ENCODE measurements at places on chromosomes 2 and 18.

GRCh38 chr18:50724751-50725151, 95.1 kb downstream of the MRO start:
- DNase-seq = no peak

GRCh38 chr18:13359210-13359609, 140.7 kb downstream of the LDLRAD4 start:
- no peak for DNase-seq

DNA sequence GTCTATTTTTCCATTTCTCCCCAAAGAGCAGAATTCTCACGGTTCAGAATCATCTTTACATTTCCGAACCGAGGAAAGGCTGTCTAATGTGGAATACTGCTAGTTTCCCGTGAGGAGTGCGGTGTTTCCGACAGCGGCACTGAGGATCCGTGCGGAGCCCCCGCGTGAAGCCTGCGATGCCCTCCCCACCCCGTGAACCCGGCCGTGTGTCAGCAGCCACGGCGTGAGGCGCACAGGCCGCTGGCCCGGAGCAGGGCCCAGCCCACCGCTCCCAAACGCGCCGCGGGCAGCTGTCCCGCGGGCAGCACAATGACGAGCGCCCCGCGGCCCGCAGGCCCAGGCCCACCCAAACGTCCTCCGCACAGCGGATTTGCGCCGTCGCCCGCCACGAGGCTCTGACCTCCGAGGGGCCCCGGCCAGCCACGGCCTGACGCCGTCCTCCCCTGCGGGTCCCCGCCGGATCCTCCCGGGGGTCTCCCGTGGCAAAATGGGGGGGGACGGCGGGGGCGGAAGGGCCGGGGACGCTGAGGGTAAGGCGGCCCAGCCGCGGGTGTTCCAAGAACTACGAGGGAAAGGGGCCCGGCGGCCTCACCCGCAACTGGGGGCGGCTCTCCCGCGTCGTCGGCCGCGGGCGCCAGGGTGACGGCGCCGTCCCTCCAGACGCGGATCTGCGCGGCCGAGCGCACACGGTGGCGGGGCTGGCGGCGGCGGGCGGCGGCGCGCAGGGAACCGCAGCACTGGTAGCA, 796 bp downstream of the SPIRE1 start:
- DNase-seq = peak; percentile 1

DNA sequence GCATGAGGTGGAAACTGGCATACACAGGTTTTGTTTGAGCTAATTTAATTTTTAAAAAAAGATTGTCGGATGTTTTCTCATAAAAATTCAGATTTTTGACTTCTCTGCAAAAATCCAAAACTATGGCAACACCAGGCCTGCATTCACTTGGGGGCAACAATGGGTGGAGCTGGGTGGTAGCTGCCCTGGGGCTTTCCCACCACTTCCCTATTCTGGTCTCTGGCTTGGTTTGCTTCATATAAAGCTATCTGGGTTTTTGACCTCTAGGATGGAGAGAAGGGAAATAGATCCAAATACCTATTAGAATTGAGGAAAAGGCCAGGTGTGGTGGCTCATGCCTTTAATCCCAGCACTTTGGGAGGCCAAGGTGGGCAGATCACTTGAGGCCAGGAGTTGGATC, 5.5 kb upstream of the CYP27A1 start:
- DNase-seq = no peak

DNA sequence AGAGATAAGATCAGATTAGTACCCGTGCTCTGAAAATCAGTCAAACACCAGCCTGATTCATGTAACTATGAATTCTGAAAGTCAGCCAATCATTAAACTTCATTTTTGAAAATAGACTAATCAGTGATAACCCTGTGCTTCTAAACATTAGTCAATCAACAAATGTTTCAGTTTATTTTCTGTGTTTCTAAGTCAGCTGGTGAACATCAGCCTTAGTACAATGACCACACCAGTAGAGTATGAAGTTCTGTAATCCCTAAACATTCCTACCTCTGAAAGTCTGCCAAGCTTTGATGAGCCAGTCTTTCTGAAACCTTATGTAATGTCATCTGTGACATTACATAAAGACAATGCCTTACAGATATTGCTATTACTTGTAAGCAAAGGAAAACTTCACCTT, 807.4 kb upstream of the CRIM1 start:
- no peak for DNase-seq

GRCh38 chr2:42859791-42860190, 67.4 kb upstream of the HAAO start:
- DNase-seq = no peak

DNA sequence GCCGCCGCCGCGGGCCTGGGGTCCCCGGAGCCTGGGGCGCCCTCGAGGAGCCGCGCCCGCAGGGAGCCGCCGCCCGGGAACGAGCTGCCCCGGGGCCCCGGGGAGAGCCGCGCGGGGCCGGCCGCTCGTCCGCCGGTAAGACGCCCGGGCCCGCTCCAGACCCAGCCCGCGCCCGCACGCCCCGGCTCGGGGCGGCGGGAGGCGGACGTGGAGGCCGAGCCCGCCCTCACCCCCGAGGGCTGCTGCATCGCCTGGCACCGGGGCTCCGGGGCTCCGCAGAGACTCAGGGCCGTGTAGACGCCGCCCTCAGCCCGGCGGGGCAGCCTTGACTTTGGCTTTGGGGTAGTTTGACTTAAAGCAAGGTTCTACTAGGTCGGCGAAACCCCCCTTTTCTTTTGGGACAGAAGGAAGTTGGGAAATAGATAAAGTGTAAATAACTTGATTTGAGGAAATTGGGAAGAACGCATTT, 335 bp downstream of the ERFE start:
- no peak for DNase-seq

GRCh38 chr2:153819074-153819473, 52.6 kb upstream of the GALNT13 start:
- no peak for DNase-seq

DNA sequence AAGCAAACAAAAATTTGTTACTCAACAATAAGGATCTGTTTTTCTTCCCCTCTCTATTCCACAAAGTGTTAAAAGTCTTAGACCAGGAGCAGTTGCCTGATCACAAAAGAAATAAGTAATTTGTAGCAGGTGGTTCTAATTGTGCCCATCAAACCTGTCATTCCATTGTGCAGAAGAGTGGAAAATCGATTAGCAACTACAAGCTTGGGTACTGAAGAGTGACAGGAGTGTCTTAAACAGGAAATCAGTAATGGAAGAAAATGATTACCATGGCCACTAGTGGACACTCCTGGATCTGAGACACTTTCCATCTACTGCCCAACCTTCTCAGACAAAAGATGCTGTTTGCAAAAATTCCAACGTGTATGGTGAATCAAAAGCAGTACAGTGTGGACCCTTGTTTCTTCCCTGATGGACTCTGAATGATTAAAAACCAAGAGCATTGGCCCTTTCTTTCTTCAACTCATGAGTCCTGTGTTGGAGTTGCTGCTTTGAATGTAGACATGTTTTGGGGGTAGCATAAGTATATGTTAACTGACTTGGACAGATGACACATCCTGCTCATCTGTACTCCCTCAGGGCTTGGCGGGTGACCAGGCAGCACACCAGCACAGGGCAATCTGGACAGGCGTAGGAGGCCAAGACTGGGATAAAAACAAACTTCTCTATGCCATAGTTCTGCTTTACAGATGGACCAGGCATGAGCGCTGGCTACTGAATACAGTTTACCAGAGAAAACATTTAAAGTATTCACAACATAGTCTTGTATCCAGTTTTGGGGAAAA, 51.9 kb downstream of the PLA2R1 start:
- no peak for DNase-seq

DNA sequence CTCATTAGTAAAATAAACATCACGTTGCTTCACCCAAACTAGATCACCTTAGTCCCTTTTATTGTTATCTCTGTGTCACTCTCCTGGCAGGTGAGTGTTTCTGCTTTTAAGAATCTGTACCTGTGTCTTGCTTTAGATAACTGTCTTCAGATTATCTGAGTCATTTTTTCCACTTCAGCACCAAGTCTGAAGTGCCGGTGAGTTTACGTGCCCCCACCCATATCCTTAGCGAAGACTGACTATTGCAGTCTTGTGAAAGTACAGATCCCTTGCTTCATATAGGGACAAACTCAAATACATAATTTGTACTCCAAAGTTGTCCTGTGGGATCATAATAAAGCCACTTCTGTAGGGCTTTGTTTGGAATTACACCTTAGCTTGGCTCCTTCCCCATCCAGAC, 41.1 kb downstream of the SCN2A start:
- no peak for DNase-seq

DNA sequence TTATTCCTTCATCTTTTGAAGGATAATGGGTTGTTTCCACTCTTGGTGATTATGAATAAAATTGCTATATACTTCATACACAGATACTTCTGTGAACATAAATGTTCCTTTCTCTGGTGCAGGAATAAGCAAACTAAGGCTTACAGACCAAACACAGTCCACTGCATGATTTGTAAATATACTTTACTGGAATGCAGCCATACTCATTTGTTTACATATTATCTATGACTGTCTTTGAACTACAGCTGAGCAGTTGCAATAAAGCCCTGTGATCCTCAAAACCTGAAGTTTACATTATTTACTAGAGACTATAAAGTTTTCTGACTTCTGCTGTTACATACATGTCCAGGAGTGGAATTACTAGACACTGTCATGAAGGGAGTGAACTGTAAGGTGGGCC, 381.0 kb upstream of the CNTNAP5 start:
- DNase-seq = no peak

DNA sequence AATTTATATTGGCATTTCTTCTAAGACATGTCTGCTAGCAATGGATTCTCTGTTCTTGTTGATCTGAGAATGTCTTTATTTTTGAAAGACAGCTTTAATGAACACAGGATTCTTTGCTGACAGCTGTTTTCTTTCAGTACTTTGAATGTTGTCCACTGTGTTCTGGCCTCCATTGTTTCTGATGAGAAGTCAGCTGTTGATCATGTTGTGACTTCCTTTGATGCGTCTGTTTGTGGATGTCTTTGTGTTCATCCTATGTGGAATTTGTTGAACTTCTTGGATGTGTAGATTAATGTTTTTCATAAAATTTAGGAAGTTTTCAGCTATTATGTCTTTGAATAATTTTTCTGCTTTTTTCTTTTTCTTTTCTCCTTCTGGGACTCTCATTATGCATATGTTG, 39.8 kb upstream of the KCNF1 start:
- no peak for DNase-seq

- DNase-seq = no peak
These were observed 171.2 kb upstream of the MYO3B start for GRCh38 chr2:170006587-170007325.

DNA sequence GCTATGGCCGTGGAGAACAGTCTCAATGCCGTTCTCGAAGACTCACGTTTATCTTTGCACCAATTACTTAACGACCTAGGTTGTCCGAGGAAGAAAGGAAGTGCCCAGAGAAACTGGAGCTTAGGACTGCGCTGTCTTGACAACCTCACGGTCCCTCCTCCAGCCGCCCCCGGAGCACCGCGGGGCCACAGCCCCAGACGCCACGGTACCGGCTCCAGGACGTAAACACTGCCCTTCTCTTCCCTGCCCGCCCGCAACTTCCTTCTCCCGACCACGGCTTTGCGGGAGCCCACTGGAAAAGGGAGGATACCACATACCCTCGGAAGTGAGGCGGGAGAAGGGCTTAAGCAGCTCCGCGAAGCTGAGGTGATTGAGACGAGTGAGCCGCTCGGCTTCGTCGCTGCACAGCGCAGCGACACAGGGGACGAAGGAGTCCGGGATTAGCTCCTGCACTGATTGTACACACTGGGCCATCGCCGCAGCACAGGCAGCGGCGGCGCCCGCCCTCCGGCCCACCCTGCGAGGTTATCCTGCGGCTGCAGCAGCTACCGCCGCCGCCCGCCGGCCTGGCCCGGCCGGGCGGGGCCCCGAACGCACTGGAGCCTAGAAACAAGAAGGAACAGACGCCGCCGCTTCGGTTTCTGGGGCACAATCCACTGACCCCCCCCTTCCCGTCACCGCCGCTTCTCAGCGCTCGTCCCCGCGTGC, 483 bp downstream of the TRAPPC8 start:
- no peak for DNase-seq

GRCh38 chr2:225270861-225271260, 128.6 kb upstream of the NYAP2 start:
- DNase-seq = no peak

- DNase-seq = no peak
These were observed 168.3 kb downstream of the MAP2 start for GRCh38 chr2:209592106-209592505.

DNA sequence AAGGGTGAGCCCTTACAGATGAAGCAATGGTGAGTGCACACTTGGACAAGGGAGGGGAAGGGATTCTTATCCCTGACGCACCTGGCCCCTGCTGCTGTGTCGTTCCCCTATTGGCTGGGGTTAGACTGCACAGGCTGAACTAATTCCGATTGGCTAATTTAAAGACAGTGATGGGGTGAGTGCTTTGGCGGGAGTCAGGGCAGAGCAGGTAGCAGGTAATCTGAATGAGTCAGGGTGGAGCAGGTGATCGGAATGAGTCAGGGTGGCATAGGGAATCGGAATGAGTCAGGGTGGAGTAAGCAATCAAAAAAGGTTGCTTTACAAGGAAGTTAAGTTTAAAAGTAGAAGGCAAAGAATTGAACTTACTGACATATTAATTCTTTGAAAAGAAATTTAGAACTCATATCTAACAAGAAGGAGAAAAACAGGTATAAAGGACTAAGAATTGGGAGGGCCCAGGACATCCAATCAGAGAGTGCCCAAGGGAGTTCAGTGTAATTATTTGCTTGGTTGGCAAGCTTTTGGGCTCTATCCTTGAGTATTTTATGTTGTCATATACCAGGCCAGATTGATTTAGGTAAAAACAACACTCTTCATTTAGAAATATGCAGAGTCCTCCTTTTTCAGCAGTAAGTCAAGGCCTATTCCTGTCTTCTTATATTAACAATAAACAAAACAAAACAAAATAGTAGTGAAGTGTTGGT, 52.3 kb upstream of the RALBP1 start:
- no peak for DNase-seq

- DNase-seq = no peak
These were observed 105.3 kb downstream of the ZBTB7C start for GRCh38 chr18:48303883-48304282.

DNA sequence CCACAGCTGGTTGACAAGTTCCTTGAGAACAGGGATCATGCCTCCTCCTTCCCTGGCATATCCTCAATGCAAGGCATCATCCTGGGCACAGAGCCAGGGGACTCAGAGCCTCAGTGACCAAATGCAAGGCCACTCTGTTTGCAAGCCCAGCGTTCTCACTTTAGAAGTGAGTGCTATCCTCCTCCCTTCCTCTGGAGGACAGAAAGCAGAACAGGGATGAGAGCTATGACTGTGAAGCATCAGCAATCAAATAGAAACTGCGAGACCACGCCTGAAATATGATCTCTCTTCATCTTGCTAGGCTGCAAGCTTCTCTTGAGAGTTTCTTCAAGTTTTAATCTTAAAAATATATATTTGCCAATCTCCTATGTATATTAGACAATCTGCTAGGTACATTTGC, 119.8 kb downstream of the LRATD1 start:
- no peak for DNase-seq

- no peak for DNase-seq
These were observed 119.4 kb upstream of the RAB6C start for GRCh38 chr2:129860088-129860487.

GRCh38 chr2:11571170-11571569, 37.3 kb downstream of the GREB1 start:
- no peak for DNase-seq

GRCh38 chr2:235627682-235628081, 133.8 kb downstream of the AGAP1 start:
- no peak for DNase-seq

All from T-helper 9 cell (primary cell).